ENCODE measurements at places on chromosomes 5 and 9.
A peak's percentile ranks its signal among the peaks of the same experiment; 100 is the strongest.

GRCh38 chr5:84272771-84273516 is 111.7 kb downstream of the EDIL3 start:
- no peak for DNase-seq

DNA sequence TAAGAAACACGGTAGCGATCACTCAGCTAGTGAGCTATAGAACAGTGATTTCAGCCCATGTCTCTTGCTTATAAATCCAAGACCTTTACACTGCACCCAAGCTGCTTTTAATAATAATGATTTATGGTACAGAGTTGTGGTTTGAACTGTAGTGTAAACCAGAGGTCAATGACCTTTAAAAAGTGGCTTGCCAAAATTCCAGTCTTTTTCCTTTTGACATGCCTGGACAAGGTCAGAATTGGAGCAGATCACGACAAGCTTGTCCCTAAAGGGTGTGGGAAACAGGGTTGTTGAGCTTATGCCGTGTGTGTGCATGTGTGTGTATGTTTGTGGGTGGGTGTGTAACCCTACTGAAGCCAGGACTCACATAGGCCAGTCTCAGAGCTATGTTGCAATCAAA is 225.3 kb upstream of the CLINT1 start:
- no peak for DNase-seq

- no peak for DNase-seq
These were observed 78.4 kb downstream of the RXRA start for GRCh38 chr9:134404376-134405358.

DNA sequence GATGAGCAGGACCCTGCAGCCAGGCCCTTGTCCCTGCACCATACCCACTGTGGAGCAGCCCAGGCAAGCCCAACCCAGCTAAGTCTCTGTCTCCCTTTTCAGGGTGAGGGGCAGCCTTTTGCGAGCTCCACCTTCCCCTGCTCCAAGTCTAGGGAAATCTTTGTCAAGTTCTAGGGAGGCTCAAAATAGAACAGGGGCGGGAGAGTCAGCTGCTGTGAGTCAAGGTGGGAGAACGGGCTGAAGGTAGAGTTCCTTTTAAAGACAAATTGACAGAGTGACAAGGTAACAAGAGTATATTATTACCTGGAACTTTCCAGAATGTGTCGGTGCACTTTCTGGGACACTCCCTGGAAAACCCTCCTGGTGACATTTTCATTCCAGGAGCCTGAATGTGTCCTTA is 64.7 kb downstream of the KCNT1 start:
- no peak for DNase-seq

GRCh38 chr9:131722255-131722654 is 17.6 kb downstream of the RAPGEF1 start:
- DNase-seq = no peak

DNA sequence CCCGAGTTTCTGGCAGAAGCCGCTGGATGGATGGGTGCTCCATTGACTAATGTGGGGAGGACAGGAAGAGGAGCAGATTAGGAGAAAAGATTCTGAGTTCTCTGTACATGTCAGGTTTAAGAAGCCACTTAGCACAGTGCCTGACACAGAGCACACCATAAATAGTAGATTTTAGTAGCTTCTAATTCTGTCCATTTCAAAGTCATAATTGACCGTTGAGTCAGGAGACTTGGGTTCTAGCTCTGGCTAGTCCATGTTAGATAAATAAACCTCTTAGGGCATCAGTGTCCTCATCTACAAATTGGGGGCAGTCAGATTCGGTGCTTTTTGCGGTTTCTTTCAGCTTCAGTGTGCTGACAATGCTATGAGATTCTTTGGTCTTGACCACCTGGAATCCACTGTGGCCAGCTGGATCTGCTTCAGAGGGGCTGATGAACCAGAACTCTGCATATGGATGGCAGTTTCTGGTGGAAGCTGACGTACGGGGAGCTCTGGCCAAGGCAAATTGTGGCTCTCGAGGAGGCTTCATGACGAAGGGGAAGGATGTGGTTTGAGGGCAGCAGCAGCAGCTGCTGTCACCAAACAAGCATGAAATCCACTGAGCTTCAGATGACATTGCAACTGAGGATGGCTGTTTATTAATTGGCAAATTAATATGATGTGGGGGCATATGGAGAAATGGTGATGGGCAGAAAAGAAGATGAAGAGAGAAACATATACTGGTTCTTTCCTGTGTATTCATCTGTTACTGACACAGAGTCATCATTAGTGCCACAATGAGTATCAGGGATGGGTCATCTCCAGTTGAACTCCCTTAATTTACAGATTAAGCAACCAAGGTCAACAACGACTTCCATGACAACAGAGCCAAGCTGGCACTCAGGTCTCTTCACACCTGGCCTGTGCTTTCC is 134.4 kb downstream of the AOPEP start:
- DNase-seq = no peak

DNA sequence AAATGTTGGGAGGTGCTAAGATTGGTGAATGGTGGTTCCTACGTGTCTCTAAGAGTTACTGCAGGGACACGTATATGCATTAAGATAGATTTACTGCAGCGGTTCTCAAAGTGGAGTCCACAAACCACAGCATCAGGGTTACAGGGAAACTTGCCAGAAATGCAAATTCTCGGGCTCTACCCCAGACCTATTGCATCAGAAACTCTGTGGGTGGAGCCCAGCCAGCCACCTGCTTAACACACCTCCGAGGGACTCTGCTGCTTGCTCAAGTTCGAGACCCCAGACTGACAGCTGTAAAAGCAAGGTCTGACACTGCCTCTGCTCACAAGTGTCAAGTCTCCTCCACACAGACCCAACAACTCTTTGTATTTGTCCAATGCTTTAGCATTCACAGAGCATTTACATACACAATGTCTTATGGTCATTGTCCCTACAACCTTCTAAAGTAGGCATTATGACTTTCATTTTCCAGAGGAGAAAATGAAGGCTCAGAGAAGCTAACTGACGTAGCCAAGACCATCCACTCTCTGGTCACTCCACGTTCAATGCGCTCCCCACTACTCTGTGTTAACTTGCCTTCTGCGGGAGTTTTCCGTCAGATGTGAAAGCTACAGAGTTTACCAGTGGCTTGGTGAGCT is 48.8 kb downstream of the HSD17B3 start:
- DNase-seq = no peak

GRCh38 chr9:125407974-125408900 is 146.6 kb downstream of the GAPVD1 start:
- DNase-seq = peak; percentile 95

DNA sequence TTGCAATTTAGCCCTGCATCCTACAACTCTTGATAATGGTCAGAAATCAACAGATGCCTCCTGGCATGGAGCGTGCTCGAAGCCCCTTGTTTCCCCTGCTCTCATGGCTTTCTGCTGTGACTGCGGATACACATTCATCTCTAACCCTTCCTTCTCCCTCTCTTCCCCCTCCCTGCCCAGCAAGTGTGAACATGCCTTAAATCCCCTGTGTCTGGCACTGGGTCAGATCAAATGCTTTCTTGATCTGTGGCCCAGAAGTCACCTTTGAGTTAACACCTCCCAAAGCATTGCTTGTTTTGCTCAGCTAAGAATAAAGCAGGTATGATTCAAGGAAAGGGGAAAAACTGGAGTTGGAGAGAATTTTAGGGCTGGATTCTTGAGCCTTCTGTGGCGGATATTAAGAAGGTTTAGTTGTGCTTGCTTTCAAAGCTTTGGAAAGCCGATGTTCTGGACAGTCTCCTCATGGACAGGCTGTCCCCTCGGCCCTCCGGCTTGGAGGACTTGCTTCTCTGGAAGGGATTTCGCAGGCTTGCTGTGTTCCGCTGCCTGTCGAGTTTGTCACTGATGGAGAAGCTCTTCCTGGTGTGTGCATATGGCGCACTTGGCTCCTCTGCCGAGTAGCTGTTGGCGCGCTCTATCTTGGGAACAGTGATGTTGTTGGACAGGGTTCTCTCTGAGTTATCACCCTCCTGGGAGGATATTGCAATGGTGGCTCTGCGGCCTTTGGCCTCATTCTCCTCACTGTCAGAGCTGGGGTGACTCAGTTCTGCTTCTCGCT is 121.3 kb upstream of the KLF9 start:
- no peak for DNase-seq

GRCh38 chr5:93280518-93280917 is 300.5 kb downstream of the NR2F1-AS1 start:
- no peak for DNase-seq

GRCh38 chr5:141628175-141628788 is 8.4 kb downstream of the HDAC3 start:
- DNase-seq = no peak

DNA sequence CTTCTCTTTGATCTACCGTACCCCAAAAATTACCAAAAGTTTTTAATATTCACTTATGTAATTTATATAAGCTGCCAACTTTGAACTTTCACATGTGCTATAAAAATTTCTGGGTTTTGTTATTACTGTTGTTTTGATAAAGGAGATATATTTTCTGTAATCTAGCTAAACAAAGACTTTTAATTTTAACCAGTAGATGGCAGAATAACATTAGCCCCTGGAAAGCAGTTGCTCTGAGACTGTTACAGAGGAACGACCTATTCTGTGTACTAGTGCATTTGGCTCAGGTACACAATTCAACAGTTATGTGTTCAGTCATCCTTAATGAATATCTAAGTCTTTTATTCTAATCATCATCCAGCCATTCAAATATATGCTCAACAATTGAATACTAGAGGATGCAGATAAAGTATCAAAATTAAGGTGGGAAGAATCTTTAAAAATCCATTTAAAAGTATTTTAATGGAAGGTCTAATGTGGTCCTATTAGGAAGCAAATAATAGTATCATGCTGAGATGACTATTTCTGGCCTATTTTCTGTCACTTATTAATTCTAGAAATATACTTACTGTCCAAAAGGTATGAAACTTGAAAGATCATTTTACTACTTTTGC is 8.6 kb downstream of the KLHL9 start:
- DNase-seq = peak; percentile 13

DNA sequence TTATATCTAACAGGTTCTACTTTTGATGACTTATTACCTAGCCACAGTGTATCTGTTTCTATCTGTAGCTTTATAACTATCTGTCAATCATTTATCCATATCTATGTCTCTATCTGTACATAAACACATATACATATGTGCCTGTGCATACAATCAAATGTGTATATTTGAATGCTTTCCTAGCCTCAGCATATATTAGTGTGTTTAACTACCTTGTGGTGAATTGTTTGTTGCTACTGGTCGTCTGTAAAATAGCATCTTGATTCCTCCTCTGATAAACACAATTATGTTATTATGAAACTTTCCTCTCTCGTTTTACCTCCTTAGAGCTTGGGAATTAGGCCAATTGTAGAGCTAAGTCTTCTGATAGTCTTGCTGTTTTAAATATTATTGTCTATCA is 44.4 kb downstream of the PARP8 start:
- DNase-seq = no peak

DNA sequence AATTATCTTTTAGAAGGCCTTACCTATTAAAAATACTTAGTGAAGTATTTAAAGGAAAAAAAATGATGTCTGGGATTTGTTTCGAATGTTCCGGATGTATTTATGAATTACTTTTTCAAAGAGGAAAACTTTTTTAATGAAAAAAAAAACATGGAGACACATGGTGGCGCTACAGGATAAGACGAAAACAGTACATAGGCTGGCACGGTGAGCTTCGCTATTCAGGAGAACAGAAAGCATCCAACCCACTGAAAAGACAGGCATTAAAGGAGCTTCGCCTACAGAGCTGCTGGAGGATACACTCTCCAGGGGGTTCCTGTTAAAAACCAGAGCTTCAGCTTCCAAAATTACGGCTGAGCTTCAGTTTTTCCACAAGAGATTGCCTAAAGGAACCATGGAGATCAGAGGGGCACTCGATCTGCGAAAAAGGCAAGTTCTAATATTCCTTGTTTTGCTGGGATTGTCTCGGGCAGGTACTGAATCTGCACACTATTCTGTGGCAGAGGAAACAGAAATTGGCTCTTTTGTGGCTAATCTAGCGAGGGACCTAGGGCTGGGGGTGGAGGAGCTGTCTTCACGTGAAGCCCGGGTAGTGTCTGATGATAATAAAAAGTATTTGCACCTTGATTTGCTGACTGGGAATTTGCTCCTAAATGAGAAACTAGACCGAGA is at the start of gene PCDHB14:
Gene PCDHB14 (plus strand): TSS at position 232 of the 672 bp plus-strand sequence. CDS start 163 bp downstream, at position 395.
- peak; percentile 58 for DNase-seq

- no peak for DNase-seq
These were observed 25.2 kb downstream of the KDM4C start for GRCh38 chr9:6782981-6783380.

GRCh38 chr9:121743441-121744001 is 92.1 kb downstream of the DAB2IP start:
- DNase-seq = peak; percentile 95

DNA sequence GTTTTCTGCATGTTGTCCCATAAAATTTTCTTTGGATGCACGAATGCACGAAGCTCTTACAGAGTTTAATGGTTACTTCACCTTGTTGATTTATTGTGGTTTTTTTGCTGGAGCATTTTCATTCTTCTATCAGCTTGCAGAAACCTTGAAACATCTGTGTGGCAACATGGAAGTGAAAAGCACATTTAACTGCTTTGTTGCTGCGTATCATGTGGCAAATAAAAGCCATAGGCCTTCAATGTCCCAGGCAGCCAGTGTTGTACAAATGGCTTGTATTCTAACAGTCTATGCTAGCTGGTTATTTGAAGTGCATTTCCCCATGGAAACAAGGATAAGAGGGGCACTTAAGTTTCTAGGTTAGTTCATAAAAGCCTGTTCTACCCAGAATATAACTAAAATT is 42.5 kb upstream of the RASGRF2 start:
- no peak for DNase-seq

DNA sequence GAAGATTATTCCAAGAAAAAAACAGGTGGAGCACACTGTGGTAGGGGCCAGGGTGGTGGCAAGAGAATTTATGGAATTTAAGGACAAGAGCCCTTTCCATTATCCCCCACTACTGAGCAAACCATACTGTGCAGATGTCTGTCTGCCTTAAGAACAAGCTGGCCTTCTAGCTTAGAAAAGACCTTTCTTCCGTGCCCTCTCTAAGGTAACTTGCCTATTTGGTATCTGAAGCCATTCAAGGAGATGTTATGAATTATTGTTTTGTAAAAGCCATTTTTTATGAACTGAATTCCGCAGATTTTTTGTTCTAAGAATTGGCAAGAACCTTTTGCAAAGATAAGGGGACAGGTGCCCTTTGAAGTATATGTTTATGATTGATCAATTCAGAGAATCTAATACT is 20.9 kb downstream of the GRAMD2B start:
- DNase-seq = no peak
